ENCODE measurements at places on chromosomes 11 and 22.
A peak's percentile ranks its signal among the peaks of the same experiment; 100 is the strongest.

- DNase-seq: no peak
These were observed 23.6 kb downstream of the NARS2 start for GRCh38 chr11:78551066-78551465.

- peak; percentile 46 for DNase-seq
These were observed 2.3 kb downstream of the CASTOR1 start for GRCh38 chr22:30286813-30287647.

GRCh38 chr11:110757962-110758755 is 45.9 kb upstream of the ARHGAP20 start:
- peak; percentile 22 for DNase-seq

DNA sequence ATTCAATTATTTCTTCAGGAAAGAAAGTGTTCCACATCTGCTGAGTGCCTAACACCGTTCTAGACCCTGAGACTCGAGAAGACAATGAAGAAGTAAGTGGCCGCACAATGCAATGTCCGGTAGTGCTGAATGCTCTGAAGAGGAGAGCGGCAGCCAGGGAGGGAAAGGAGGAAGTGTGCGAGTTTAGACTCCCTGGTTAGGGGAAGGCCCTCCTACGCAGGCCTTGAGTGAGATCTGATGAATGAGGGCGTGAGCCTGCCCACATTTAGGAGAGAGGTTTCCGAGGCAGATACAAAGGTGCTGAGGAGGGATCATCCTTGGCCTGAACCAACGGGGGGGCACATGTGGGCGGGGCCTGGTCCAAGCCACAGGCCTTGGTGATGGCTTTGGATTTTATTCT is 558.6 kb downstream of the NTM start:
- no peak for DNase-seq

- DNase-seq: no peak
These were observed 56.1 kb downstream of the RBFOX2 start for GRCh38 chr22:35972559-35972958.

GRCh38 chr11:64316672-64317324 is 561 bp downstream of the TRMT112 start:
- DNase-seq: no peak

DNA sequence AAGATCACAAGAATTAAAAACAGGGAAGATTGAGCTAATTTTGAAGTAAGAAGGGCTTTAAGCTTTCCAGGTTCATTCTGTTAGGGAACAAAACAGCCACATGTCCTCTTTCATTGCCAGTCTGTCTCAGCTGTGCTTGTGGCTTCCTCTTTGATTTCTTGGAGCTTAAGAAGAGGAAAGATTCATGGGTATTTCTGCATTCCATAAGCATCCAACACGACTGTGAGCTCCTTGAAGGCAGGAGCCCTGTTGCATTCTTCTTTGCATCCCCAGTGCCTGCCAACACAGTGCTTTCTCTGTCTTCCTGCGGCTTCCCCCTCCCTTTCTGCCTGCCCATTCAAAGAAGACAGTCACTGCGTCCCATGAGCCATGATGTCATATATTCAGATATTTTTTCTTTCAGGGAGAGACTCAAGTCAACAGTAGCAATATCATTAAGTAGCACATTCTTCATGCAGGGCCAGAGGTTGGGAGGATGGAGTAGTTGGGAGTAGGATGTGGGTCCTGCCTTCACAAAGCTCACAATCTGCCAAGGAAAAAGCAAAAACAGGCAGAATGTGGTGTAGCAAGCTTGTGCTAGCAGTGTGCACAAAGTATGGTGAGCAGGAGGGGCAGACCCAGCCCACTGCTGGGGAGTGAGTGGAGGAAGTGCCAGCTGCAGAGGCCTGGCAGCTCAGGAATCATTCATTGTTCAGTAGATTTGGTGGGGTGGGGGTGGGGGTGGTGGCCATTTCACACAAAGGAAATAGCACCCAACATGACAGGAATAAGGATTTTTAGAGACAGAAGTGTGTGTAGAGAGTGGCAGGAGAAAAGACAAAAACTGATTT is 162.1 kb upstream of the RASSF10 start:
- DNase-seq: no peak

- no peak for DNase-seq
These were observed 36.6 kb upstream of the GRAMD1B start for GRCh38 chr11:123393312-123393927.

GRCh38 chr11:61872935-61873565 is 18.3 kb downstream of the FADS3 start:
- no peak for DNase-seq

GRCh38 chr11:11588891-11589290 is 32.9 kb downstream of the GALNT18 start:
- peak; percentile 26 for DNase-seq

DNA sequence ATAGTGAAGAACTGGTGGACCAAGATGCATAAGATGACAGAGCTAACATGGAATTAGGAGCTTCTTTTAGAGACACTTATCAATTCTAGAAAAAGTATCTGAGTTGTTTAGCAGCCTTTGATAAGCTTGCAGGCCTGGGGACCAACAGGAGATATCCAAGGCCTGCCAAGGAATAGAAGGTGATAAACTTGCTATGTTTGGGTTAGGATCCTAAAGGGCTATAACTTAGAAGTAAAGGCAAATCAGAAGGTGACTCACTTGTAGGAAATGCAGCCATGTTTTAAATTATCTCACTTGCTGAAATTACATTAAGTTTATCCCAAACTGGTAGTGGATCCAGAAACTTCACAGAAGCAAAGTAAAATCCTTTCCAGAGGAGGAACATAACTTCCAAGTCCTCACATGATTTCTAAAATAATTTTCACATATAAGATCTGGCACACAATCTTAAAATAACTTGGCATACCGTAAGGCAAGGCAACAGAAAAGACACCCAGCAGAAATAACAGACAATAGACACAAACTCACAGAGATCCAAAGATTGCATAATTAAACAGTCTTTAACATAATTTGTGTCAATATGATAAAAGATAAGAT is 69.6 kb upstream of the TEAD1 start:
- peak; percentile 29 for DNase-seq

DNA sequence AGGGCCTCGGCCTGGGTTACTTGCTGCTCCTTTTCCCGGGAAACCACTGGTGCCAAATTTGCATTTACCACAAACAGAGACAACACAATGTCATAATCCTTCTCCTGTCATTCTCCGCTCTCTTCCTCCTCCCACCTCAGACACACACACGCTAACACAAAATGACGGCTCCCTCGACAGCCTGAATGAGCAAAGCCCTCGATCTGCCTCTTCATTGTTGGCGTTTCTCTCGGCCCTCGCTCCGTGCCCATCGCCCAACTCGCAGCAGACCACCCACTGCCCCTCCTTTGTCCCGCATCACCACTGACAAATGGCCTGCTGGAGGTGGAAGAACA is 12.5 kb upstream of the TCF20 start:
- no peak for DNase-seq

GRCh38 chr11:27211370-27212127 is 151.5 kb downstream of the CCDC34 start:
- no peak for DNase-seq

- DNase-seq: no peak
These were observed 366.0 kb upstream of the NARS2 start for GRCh38 chr11:78940500-78941225.

DNA sequence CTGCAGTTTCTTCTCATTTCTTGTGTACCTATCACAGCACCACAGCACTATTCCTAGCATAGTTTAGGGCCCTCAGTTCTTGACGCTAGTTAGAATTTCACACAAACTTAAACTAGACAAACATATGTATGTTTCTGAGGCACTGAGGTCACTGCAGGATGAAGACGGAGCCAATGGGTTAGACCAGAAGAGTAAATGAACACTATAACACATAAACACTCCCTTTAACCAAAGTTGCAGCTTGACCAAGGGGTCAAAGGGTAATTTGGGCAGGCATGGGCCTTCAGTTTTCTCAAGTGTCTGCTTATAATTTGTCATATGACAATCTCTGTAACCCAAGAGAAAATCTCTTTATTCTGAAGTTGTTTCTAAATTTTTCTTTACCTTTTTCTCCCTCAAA is 12.9 kb upstream of the HBE1 start:
- DNase-seq: no peak

DNA sequence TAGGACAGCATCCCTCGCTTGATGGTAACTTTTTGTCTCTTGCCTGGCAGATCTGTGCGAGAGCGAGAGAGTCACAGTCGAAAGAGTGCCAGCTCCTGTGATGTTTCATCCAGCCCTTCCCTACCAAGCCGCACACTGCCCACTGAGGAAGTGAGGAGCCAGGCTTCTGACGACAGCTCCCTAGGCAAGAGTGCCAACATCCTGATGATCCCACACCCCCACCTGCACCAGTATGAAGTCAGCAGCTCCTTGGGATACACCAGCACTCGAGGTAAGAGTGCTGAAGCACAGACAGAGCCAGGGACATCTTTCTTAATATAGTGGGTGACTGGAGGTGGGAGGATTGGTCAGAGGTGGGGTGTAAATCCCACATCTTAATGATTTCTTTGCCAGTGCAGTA is 61.1 kb downstream of the DEPDC5 start:
- no peak for DNase-seq

GRCh38 chr11:1560649-1561251 is 11.3 kb downstream of the DUSP8 start:
- no peak for DNase-seq

DNA sequence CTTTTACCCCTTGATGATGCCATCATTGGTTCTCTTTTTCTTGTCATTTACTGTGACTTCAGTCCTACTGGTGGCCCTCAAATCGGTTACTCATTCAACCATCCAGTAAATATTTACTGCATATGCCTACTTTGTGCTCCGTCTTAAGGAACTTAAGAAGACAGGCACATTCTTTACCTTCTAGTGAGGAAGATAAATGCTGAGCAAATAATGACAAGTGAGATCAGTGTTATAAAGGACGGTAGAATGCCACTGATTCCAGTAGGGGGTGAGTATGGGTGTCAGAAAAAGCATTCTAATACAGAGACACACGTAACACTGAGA is 1.6 kb downstream of the ANKRD42 start:
- DNase-seq: peak; percentile 1

DNA sequence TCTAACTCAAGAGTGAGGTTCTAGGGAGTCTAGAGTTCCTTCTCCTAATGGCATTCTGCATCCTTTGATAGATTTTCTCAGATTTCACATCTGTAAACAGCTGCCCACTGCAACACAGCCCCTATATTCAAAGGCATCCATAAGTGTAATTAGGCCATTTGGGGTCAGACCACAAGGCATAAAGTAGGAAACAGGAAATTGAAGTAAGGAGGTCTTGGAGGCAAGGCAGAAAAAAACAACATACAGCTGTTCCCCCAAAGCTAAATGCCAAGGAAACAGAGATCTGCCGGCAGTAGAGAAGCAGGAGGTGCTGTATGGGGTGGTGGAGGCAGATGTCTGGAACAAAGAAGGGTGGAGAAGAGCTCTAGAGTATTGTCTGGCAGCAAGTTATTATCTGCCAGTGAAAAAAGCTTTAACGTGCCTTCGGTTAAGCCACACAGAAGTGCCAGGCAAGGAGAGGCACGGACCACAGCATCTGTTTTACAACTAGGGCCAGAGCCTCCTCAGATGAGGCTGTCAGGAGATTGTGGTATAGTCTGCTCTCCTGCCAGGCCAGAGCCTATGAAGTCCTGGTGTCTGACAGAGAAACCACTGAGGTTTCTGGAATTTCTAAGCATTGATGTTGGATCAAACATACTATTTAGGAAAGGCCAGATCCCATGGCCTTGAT is 100.2 kb upstream of the CHRM4 start:
- DNase-seq: peak; percentile 20

DNA sequence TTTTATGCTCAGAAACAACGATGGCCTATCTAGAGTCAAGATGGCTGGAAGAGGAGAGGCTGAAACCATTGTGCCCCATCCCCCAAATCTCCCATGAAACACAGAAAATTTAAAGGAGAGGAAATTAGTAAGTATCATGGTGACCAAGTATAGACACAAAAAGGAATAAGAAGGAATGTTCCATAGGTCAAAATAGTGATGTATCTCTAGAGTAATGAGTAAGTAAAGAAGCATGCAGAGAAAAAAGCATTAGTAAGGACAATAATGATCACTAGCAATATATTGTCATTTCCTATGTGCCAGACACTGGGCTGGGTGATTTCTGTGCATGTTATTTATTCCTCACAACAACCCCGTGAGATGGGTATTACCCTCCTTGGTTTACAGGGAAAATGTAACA is 2.6 kb upstream of the SLC22A24 start:
- DNase-seq: no peak

DNA sequence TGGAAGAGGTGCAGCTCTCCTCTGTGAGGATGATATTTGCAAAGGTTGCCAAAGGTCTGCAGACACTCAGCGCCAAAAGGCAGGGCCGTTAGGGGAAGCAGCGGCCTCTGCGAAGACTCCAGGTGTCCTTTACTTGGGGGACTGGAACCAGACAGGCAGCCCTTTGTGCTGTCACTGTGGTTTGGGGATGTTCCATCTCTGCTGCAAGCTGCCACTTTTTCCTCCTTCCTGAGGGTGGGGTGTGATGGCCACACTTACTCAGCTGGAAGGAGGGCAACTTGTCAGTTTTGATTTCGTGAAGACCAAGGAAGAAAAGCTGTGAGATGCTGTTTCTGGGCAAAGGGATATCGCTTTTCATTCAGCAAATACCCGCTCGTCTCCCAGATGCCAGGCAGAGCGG is 96.5 kb upstream of the PRR5 start:
- no peak for DNase-seq

DNA sequence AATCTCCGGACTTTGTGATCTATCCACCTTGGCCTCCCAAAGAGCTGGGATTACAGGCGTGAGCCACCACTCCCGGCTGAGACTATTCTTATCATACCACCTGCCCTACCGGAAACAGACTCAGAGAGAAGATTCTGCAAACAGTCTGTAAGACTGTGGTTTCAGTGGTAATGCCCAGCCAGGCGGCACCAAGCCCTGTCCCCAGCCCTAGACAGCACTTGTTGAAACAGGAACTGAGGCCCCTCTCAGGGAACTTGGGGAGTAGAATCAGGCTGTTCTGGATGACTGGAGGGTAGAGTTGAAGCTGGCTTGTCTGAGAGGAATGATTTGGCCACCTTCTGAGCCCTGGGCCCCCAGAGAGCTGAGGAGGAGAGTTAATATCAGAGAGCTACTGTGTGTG is 1.3 kb upstream of the INSC start:
- no peak for DNase-seq

- no peak for DNase-seq
These were observed 46.1 kb upstream of the BLID start for GRCh38 chr11:122162095-122162494.

DNA sequence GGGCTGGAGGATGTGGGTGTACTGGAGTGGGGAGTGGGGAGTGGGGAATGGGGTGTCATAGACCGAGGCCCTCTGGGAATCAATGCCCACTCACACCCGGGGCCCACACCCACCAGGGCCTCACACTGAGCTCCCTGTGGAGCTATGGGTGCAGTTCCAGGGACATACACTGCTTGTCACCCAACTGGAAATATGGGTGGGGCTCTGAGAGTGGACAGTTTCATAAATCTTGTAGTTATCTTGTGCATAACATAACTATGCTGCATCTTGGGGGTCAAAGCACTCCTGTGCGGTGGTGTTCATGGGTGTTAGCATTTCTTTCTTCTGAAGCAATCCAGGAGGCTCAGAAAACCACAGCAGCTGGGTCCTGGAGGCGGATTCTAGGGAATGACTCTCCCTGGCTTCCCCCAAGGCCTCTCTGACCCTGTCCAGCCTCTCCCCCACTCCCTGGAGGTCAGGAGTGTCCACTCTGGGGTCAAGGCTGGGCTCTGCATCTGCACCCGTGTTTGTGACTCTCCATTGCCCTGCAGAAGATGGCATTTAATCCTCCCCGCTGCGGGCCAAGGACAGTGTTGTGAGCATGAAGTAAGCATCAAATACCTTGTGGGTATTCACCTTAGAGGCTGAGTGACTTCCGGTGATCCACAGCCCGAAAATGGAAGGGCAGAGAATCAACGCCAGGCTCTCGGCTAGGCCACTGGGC is 172.5 kb downstream of the CTTN start:
- DNase-seq: no peak

All from IMR-90 (cell line).